ENCODE measurements at places on chromosomes 7 and 10.

DNA sequence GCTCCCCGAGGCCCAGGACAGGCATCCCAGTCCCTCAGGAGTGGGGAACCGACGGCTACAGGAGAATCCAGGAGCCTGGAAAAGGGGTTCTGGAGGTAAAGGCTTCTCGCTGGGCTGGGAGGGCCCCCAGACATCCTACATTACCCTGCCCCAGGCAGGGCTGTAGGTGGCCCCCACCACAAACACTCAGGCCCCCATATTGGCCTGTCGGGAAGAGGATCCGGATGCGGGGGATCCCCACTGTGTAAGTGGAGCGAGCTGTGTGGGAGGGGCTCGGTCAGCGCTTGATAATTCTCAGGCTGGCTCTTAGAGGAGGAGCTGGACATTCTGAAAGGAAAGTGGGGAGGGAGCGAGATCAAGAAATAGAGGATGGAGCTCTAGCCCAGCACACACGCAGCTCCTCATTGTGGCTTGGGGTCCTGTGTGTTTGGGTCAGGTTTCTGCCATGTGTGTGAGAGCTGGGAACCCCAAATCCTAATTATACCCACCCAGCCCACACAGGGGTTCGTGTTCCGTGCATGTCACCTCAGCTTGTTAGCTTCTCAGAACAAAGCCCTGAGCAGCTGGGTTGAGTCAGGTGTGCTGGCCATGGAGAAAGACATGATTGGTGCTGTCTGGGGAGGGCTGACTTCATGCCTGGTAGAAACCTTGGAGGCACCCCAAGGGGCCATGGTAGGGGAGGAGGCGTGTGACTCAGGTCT is 49.4 kb downstream of the ZNF467 start:
- no peak for DNase-seq

GRCh38 chr7:32037650-32038198 is 32.5 kb downstream of the PDE1C start:
- no peak for DNase-seq

- no peak for DNase-seq
Observed at GRCh38 chr10:28719789-28720436, 42.6 kb downstream of the BAMBI start.

GRCh38 chr10:129705676-129706075 is 238.6 kb downstream of the MGMT start:
- no peak for DNase-seq

DNA sequence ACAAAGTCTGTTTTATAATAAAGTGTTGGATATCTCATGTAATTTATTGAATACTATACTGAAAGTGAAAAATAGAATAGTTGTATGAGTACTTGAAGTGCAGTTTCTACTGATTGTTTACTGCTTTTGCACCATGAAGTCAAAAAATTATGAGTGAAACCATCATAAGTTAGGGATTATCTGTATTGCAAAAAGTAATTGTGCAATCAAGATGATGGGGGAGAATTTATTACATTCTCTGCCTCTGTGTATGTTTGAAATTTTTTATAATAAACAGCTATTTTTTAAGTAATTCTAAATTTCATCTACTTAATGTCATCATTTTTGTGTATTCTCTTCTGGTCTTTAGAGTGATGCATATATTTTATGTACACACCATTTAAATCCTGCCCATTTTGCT is 47.2 kb upstream of the TMEM273 start:
- no peak for DNase-seq
